ENCODE measurements at places on chromosomes 3 and 15.

- DNase-seq, result no peak
Observed at GRCh38 chr3:52254608-52255007, 9.0 kb downstream of the PPM1M start.

DNA sequence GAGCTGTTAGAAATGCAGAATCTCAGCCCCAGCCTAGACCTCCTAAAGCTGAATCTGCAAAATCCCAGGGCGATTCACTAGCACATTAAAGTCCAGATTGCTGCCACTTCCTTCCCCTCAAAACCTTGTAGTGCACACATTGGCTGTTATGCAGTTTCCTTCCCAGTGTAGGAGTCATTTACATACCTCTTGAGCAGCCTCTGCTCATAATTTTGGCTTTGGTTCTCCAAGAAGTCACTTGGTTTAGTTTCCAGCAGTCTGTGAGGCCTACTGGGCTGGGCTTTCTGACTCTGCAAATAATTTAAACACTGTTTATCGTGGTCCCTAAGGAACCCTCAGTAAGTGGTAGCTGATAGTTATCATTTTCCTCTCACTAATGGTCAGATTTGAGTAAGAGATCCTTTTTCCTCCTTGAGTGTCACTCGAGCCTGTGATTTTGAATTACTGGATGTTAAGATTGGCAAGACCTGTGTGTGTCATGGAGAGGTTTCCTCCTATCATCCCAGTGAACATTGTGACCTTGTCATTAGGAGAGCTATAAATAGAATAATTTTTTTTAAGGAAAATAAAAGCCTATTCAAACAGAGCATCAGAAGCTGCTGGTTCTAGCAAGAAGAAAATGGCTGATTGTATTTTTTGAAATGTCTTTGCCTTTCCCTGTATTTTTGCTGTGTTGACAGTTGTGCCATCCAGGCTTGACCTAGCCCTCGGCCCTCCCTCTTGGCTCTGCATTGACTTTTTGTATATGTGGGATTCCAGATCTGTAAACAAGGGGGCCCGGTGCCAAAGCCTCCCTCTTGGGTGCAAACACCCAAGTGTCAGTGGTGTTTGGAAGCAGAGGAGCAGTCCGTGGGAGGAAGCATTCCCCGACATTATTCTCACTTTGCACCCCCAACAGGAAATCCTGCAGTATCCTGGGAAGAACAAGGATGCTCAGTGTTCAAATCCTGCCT lies 134.8 kb upstream of the ANKRD28 start:
- peak; percentile 4 for DNase-seq

DNA sequence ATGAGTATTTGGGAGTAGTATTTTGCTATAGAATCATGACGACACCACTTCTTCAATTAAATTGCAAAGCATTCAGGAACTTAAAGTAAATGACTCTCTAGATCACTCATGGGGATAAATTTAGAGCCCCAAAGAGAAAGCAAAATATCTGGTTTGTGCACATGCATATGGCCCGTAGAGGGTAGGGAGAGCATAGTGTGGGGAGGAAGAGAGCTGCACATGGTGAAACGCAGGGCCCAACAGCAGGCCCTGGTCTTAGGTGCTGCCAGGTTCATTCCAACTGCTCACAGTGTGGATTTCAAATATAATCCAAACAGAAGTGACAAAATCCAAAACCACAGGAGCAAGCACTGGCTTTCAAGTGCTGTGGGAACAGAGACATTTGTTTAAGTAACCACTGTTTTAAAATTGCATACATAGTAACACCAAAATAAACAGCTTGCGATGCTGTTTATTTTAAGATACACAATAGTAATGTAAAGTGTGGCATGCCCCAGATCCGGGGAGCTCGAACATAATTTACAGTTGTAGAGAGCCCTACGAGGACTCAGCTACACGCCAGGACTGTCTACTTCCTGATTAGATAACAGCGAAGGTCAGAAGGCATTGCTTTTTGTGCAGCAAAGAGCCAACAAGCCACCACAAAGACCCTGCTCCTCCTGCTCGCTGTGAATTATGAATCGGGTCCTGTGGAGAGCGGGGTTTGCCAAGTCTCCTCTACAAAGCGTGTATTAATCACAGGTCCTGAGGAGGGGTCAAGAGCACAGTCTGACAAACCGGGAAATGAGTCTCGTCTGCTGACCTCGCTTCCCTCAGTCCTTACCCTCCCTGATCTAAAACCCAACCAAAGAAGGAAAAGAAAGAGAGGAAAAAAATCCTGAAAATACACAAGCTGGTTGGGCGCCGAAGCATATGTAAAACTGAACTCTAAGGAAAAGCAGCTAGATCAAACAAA lies 80.6 kb downstream of the MEIS2 start:
- DNase-seq, result peak; percentile 98

DNA sequence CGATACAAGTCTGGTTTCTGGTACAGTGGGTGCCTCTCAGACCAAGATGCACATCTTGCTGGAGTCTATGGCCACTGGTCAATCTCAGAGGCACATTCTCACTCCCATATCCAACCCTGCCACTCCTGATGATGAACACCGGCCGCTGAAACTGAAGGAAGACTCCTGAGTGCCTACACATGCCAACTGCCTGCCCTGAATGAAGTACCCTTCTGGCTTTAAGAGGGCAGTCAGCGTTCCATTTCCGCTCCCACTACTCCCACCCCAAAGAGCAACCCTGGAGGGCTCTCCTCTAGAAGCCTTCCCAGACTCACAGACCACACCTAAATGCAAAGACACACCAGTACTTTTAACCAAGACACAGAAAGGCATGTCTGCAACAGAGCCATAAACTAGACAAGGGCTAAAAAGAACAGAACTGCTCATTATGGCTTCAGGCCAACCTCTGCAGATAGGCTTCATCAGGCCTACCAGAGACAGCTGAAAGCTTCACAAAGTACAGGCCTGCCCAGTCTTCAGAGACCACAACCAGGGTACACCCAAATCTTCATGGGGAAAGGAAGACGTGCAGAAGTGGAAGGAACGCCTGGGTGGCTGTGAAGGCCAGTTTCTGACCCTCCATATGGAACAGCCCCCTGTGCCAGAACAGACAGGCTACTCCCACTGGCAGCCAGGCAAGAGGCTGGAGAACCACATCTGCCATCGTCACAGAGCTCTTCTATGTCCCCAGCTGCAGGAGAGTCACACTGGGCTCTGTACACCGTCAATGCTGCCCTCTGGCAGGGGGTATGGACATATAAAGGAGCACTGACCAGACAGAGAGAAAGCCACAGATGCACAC lies 14.3 kb downstream of the ANP32A start:
- DNase-seq, result no peak

DNA sequence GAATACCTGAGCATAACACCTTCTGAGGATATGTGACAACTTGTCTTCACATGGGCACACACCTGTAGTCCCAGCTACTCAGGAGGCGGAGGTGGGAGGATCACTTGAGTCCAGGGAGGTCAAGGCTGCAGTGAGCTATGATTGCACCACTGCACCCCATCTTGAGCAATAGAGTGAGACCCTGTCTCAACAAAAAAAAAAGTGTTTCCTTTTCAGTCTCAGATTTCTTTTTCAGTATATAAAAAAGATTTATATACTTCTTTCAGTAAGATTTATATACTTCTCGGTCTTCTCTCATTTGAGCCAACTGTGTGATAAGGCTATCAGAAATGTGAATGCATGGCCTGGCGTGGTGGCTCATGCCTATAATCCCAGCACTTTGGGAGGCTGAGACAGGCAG lies 84.9 kb upstream of the SKOR1 start:
- DNase-seq, result no peak

DNA sequence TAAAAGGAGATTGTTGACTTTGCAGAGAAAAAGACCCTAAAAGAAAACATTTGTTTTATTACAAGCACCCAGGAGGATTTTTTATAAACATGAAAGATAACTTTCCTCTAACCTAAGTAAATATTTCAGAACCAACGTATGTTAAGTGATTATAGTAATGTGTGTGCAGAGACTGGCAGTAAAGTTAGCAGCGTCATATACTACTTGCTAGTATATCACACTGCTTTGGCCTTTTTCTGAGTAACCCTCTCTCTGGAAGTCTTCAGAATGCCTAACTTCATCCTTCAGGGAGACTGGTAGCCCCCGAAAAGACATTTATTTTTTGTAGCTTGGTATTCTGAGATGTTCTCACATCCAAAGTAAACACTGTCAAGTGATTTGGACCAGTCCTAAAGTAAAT lies 17.9 kb downstream of the UBE2E1 start:
- no peak for DNase-seq

- DNase-seq, result peak; percentile 62
Observed at GRCh38 chr3:156751461-156752025, 74.6 kb upstream of the LEKR1 start.

DNA sequence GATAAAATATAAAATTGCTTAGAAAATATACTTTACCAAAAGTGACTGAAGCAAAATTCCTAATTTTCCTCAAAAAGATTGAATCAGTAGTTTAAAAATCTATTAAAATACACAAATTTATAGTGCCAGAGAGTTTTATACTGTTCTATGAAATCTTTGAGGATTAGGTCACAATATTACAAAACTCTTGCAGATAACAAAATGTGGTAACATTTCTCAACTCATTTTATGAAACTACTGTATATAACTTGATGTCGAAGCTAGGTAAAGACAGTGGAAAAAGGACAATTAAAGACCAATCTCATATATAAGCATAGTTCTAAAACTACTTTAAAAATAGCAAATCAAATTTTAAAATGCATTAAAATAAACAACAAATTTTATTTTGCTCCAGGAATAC lies 15.9 kb downstream of the VEPH1 start:
- no peak for DNase-seq

GRCh38 chr15:50312636-50313035 lies 42.4 kb downstream of the GABPB1 start:
- DNase-seq, result no peak

- peak; percentile 53 for DNase-seq
Observed at GRCh38 chr3:153219146-153219545, 57.1 kb downstream of the RAP2B start.
